B cell (primary cell): ENCODE measurements at places on chromosomes 4 and X. TPM values are rescaled to one million over a fixed set of nuclear protein-coding genes. Genes with fewer than 3 reads are reported as not detected.

DNA sequence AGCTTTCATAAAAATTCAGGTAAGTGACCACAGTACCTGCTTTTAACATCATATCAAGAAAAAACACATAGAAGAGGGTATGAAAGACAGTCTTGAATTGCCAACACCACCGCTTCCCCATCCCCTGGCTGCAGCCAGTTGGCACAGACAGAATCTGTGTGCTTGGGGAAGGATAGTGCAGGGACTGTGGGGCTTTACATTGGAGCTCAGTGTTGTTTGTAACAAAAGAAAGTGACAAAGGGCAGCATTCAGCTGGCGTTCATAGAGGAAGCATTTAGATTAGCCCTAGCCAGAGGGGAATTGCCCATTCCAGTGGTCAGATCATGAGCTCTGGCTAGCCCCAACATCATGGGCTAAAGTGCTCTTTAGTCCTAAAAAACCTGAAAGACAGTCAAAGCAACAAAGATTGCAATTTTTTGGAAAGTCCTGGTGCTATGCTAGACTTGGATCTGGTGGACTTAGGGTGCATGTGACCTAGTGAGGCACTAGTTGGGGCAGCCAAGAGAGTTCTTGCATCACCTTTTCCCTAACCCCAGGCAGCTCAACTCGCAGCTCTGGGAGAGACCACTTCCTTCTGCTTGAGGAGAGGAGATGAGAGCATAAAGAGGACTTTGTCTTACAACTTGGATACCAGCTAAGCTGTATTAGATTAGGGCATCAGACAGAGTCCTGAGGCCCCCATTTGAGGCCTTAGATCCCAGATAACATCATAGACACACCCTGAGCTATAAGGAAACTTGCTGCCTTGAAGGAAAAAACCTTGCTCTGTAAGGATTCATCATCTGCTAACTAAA, 1602.4 kb upstream of the ADGRL3 start:
- no peaks in the 10 kb centered on the region for H3K36me3 ChIP-seq
- H3K27ac ChIP-seq = no peak overlapping the region
- H3K4me3 ChIP-seq = no peak overlapping the region

DNA sequence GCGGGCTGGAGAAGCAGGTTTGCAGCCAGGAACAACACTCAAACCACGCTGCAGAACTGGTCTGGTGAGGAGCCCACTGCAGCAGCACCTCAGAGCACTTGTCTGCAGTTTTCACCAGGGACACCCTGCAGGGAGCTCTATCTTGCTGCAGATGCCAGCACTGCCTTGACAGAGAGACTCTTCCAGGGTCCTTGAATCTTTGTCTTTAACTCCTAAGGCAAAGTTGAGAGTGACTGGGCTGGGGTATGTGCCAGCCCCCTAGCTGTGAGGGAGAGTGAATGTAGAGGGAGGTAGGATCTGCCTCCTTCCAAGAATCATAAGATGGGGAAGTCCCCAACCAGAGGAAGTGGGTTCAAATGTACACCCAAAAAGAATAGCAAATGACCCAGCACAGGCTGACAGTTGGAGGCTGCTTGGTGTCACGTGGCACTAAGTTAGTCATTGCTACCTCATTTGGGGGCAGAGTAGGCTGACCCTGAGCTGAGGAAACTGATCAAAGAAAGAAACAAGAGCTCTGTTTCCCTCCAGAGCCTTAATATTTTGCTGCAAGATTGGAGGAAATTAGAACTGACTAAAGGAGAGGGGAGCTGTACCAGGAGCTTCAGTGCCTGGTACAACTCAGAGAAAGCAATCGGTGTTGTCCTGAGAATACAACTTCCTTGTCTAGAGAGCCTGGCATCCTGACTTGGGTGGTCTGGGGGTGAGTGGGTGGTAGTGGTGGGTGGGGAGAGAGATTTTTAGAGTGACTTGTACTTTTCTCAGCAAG, 28.2 kb upstream of the HUWE1 start:
- H3K4me1 ChIP-seq = peaks cover 43% of the 10 kb centered on the region
- H3K27me3 ChIP-seq = no peaks in the 10 kb centered on the region
- no peaks in the 10 kb centered on the region for H3K36me3 ChIP-seq
- no peak overlapping the region for H3K4me3 ChIP-seq
- DNase-seq = peak; percentile 54
- H3K27ac ChIP-seq = peak overlapping the region; percentile 89

GRCh38 chr4:77413766-77414165, 191.9 kb upstream of the CXCL13 start:
- DNase-seq = no peak
- H3K4me3 ChIP-seq = no peak overlapping the region
- H3K36me3 ChIP-seq = no peaks in the 10 kb centered on the region
- H3K27ac ChIP-seq = no peak overlapping the region
- H3K27me3 ChIP-seq = no peaks in the 10 kb centered on the region
- no peaks in the 10 kb centered on the region for H3K4me1 ChIP-seq

DNA sequence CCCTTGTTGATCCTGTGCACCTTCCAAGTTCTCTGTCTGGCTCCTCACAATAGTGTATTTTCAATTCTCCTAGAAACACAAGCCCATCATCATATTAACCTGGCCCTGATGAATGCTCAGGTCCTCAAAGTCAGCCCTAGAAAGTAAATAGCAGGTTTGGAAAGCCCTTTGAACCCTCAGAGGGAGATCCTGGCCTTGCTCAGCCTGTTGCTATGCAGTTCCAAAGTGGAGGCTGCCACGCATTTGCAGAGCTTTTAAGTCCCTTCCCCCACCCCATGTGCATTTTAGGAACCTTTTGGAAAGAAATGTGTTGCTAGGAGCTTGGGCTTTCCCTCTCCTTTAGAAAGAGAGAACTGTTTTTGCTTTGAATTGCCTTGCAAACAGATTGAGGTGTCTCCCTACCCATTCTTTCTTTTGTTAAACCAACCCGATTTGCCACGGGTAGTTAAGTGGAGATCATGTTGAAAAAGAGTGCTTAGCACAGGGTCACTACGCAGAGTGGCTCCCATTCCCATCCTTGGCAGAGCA, 12.2 kb downstream of the MAMLD1 start:
- no peak for DNase-seq
- no peak overlapping the region for H3K27ac ChIP-seq

- H3K4me3 ChIP-seq = no peak overlapping the region
- no peak for DNase-seq
- H3K4me1 ChIP-seq = no peaks in the 10 kb centered on the region
- H3K36me3 ChIP-seq = no peaks in the 10 kb centered on the region
- H3K27me3 ChIP-seq = no peaks in the 10 kb centered on the region
- H3K27ac ChIP-seq = no peak overlapping the region
Measured at GRCh38 chr4:119035951-119036737, 99.5 kb upstream of the MYOZ2 start.

CCKAR gene
- not detected in 2 replicates for polyA plus RNA-seq

CT45A3 gene
- polyA plus RNA-seq = not detected in 2 replicates
